ENCODE measurements at places on chromosomes 13 and 19. TPM values are rescaled to one million over a fixed set of nuclear protein-coding genes. Genes with fewer than 3 reads are reported as not detected.

GRCh38 chr19:1957562-1958248 lies 16.7 kb downstream of the CSNK1G2 start:
- DNase-seq = no peak

GRCh38 chr19:10817291-10818038 lies 18.5 kb downstream of the TMED1 start:
- DNase-seq = no peak

GRCh38 chr19:7294558-7295212 lies 471 bp upstream of the INSR start:
- DNase-seq = no peak

GRCh38 chr13:94859811-94860210 lies 147.5 kb upstream of the SOX21 start:
- DNase-seq = no peak

DNA sequence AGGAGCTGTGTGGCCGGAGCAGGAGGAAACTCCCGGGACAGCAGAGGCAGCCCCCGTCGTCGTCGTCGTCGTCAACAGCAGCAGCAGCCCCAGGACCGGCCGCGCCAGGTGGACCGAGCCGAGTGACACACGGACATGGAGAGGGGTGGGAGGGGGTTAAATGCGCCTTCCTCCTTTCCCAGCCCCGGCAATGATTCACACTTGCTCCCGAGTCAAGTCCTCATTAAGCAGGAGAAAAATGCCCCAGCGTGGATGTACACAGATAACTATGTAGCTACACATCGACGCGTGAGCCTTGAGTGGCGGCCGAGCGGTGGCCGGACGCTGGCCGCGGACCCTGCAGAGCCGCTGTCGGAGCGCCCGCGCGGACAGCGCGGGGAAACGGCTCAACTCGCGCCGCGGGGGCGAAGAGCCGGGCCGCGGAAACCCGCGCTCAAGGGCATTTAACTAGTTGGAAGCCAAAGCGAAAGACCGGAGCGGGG lies 645 bp downstream of the UBL3 start:
- peak; percentile 63 for DNase-seq

GRCh38 chr13:76380446-76381065 lies 505.6 kb downstream of the KCTD12 start:
- no peak for DNase-seq

The ZNF493 gene
- 44.6 TPM for total RNA-seq

DNA sequence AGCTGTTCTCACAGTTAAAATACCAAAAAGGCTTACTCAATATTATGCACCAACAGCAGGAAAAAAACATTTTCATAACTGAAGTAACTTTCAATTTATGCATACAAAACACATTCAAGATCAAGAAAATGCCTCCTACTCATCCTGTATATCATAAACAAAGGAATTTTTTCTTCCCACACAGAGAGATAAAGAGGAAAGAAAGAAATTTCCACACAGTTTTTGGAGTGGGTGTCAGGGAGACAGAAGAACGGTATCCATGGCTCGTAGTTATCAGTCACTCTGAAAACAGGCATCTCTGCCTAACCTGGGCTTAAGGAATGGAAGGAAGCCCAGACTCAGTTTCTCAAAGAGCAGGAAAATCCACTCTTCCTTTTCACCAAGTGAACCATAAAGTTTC lies 92.4 kb upstream of the SIAH3 start:
- no peak for DNase-seq

- DNase-seq = no peak
Observed at GRCh38 chr13:73481886-73482445, 423.2 kb downstream of the KLF5 start.

The ZNF837 gene
- total RNA-seq = 1.2 TPM

DNA sequence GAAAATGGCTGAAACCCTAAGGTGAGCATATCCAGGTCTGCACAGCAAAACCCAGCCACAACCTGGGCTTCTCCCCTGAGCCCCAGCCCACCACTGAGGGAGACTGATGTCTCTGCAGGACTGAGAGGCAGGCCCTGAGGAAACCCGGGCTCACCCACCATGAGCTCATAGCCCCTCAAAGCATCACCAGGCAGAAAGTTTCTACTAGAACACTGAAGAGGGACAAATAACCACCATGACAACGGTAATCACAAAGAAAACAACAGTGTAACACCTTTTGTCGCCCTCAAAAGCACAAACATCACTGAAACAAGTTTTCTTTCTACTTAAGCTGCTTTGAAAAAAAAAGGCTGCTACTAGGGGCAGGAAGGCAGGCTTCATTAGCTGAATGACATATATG lies 29.8 kb downstream of the TSHZ3 start:
- DNase-seq = no peak

GRCh38 chr13:40171566-40171965 lies 494.9 kb downstream of the FOXO1 start:
- no peak for DNase-seq

GRCh38 chr13:113152984-113153809 lies 5.3 kb upstream of the PROZ start:
- DNase-seq = peak; percentile 21

The COX6B2 gene
- total RNA-seq = 0.43 TPM

- no peak for DNase-seq
Observed at GRCh38 chr19:40981591-40981990, 9.5 kb upstream of the CYP2B6 start.

The RNF113B gene
- total RNA-seq = not detected

- DNase-seq = no peak
Observed at GRCh38 chr19:43812688-43813087, 10.4 kb upstream of the LYPD5 start.

The ZNF30 gene
- total RNA-seq = 1.4 TPM

DNA sequence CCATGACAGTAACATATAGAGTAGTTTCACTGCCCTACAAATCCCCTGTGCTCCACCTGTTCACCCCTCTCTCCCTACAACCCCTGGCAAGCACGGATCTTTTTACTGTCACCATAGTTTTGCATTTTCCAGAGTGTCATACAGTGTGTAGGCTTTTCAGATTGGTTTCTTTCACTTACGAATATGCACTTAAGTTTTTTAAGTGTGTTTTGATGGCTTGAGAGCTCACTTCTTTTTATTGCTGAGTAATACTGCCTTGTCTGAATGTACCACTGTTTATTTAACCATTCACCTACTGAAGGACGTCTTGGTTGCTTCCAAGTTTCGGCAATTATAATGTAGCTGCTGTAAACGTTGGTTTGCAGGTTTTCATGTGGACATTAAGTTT lies 175.1 kb downstream of the ITGBL1 start:
- DNase-seq = no peak

GRCh38 chr13:72457151-72457550 lies 270.3 kb downstream of the MZT1 start:
- no peak for DNase-seq

DNA sequence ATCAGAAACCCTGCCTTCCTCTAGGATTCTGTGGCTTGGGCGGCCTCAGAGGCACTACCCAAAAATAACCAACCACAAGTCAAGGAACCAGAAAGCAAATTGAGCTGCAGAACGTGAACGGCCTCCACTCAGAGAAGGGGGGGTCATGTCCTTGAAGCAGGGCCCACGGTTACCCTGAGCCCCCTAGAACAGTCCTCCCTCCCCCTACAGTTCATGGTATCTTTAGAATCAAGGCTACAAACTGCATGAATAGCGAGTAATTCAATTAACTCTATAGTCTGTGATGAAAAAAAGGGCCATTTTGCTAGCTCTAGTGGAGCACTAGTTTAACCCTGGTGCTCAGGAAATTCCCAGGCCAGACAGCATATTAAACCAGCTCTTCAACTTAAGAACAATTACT lies 79.0 kb upstream of the ZNF507 start:
- DNase-seq = no peak

GRCh38 chr13:20869540-20869939 lies 33.0 kb downstream of the XPO4 start:
- no peak for DNase-seq

DNA sequence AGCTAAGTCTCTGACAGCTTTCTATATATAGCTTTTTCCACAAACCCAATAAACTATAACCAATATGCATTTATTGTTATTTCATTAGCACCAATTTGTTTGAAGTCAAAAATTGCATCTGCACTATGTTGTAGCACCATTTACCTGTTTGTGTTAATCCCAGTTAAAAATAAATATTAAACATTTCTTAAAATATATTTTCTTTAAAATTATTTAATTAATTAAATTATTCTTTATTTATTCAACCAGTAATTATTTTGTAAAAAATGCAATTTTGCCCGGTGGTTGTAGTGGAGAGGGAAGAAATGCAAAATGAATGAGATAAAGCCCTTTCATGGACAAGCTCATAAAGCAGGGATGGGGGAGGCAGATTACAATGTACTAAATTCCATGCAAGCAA lies 1257.9 kb downstream of the PCDH17 start:
- DNase-seq = no peak

- no peak for DNase-seq
Observed at GRCh38 chr19:3950871-3951861, 18.3 kb downstream of the NMRK2 start.

DNA sequence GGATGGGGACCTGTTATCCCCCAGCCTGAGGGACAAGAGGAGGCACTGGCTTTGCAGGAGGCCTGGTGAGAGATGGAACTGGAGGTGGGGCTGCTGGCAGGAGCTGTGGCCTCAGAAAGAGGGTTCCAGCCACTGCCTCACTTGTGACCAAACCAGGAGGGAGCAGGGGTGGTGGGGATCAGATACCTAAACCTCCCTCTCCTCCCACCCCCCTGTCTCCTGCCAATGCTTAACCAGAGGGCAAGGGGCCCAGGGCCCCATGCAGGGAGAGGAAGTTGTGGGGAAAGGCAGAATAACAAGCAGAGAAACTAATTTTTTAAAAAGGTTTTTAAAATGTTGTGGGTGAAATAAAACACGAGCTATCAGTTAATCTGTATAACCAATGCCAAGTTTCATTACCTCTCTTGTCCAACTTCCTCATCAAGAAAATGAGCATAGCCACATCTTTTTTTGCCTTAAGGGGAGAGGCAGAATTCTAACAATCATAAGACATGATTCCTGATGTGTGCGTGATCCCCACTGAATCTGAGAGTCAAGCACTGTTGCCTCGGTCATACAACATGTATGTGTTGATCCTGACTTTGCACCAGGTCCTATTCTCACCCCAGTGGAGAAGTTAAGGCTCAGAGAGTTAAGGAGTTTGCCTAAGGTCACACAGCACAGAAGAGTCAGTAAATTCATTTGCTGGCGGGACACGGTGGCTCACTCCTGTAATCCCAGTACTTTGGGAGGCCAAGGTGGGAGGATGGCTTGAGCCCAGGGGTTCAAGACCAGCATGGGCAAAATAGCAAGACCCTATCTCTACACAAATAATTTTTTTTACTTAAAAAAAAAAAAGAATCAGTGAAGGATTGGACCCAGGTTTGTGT lies 12.9 kb downstream of the FXYD5 start:
- no peak for DNase-seq

- DNase-seq = no peak
Observed at GRCh38 chr13:80473695-80474094, 132.8 kb upstream of the SPRY2 start.

DNA sequence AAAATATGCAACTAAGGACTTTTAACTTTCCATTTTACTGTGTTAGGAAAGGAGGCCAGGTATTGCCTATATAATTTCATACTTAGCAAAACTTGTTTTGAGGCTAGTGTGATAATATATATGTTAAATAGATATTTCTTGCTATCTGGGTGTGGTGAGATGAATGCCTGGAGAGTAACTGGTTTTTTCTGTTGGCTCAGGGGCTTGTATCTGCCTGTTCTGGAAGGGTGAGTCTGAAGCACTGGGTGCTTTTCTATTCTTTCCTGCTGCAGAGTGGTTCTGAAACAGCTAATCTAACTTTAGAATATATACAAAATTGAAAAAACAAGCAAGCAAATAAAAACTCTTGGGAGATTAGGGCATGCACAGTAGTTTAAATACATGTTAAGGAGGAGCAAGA lies 64.6 kb upstream of the MYCBP2 start:
- no peak for DNase-seq

- no peak for DNase-seq
Observed at GRCh38 chr19:39223703-39224279, 19.7 kb upstream of the SYCN start.

Measured in CD8-positive, alpha-beta T cell (primary cell).